Chondrocyte (in vitro differentiated cells): ENCODE measurements at places on chromosomes 7 and 10. TPM values are rescaled to one million over a fixed set of nuclear protein-coding genes. Genes with fewer than 3 reads are reported as not detected.
A peak's percentile ranks its signal among the peaks of the same experiment; 100 is the strongest.

CREB5 gene
- 5.1 to 10.2 TPM (median 8.2 TPM) in 3 replicates for total RNA-seq

- no peak overlapping the region for H3K27ac ChIP-seq
- no peak overlapping the region for H3K4me3 ChIP-seq
- H3K27me3 ChIP-seq: no peaks in the 10 kb centered on the region
- peaks cover 39% of the 10 kb centered on the region for H3K4me1 ChIP-seq
- H3K36me3 ChIP-seq: peaks cover 3% of the 10 kb centered on the region
- no peak for DNase-seq
These were observed 153.0 kb upstream of the LANCL2 start for GRCh38 chr7:55212176-55212575.

DNA sequence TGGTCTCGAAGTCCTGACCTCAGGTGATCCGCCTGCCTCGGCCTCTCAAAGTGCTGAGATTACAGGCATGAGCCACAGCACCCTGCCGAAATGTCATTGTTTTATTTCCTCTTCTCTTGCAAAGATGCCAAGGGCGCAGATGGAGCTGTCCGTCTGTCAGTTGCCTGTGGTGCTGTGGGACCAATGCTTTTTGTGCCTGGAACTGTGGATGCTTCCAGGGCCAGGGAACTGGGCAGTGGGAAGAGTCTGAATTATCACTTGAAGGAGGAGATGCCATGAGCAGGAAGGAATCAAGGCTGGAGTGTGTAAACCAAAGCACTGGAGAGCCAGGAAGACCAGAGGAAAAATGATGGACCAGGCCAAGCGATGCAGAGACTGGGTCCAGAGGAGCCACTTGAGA lies 459.9 kb downstream of the GALNT17 start:
- no peaks in the 10 kb centered on the region for H3K27me3 ChIP-seq
- H3K36me3 ChIP-seq: peaks cover 5% of the 10 kb centered on the region
- no peak overlapping the region for H3K4me3 ChIP-seq
- no peak overlapping the region for H3K27ac ChIP-seq
- peaks cover 28% of the 10 kb centered on the region for H3K4me1 ChIP-seq

BCAP29 gene
- 63.3 to 73.0 TPM (median 69.0 TPM) in 3 replicates for total RNA-seq

PMS2 gene
- total RNA-seq: 15.3 to 17.0 TPM (median 16.0 TPM) in 3 replicates

DNA sequence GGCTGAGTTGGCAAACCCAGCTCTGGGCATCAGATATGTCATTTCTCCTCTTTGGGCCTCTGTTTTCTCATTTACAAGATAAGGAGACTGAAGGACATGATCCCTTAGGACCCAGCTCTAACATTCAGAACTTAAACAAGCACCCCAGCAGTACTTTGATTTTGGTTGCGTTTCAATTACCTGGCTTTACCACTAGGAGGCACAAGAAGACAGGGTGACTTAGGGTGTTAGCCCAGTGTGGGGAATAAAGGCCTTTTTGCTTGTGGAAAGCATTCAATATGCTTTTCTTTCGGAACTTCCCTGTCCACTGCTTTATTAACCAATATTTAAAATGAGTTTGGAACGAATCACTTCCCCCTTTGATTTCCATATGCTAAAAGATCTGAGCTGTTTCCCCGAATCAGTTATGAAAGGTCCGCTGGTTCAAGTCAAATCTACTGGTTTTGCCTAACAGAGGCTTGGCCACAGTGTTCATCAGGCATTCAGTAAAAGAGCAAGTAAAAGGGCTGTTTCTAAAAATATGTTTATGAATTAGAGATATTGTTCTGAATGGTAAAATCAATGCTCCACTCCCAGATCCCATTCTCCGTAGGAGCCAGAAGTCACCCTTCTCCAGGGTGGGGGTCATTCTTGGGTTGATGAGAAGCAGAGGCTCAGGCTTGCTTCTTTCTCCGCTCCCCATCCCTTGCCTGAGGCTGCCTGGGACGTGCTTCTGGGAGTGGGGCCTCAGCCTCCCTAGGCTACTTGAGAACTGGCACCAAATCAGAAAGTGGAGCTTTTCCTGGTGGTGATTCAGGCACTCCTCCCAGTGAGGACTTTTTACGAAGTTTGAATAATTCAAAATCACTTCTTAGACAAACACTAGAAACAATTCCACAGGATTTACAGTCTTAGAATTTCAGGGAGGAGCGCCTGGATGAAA lies 105.5 kb downstream of the MYOF start:
- H3K36me3 ChIP-seq: peaks cover 53% of the 10 kb centered on the region
- peak overlapping the region; percentile 43 for H3K4me3 ChIP-seq
- H3K27me3 ChIP-seq: no peaks in the 10 kb centered on the region

DNA sequence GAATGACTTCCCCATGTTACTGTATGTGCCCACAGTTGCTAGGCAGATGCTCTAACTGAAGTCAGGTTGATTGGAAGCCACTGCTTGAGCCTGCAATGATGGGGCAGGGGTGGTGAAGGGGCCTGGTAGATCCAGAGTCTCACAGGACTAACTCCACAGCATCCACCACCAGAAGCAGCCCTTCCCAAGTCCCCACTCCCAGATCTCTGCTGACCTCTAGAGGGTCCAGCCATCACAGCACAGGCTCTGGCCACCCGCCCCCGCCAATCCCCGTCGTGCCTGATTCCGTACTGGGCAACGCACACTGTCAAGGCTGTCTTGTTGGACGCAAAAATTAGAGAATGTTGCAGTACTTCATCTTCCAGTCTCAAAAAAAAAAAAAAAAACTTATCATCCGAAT lies 136.8 kb upstream of the PDE1C start:
- H3K27ac ChIP-seq: no peak overlapping the region
- H3K27me3 ChIP-seq: peaks cover 15% of the 10 kb centered on the region
- peaks cover 15% of the 10 kb centered on the region for H3K4me1 ChIP-seq
- H3K36me3 ChIP-seq: no peaks in the 10 kb centered on the region

- H3K4me1 ChIP-seq: peaks cover 51% of the 10 kb centered on the region
- H3K27me3 ChIP-seq: no peaks in the 10 kb centered on the region
- H3K36me3 ChIP-seq: no peaks in the 10 kb centered on the region
- no peak for DNase-seq
- H3K27ac ChIP-seq: no peak overlapping the region
- H3K4me3 ChIP-seq: no peak overlapping the region
These were observed 40.6 kb downstream of the BTBD16 start for GRCh38 chr10:122311716-122312115.

PLXDC2 gene
- total RNA-seq: 84.3 to 203 TPM (median 88.5 TPM) in 3 replicates

GRCh38 chr7:14040528-14040927 lies 51.1 kb upstream of the ETV1 start:
- H3K36me3 ChIP-seq: no peaks in the 10 kb centered on the region
- H3K27ac ChIP-seq: no peak overlapping the region
- no peak for DNase-seq
- no peaks in the 10 kb centered on the region for H3K4me1 ChIP-seq
- H3K27me3 ChIP-seq: no peaks in the 10 kb centered on the region
